Astrocyte (in vitro differentiated cells and primary cell): ENCODE measurements at places on chromosomes 12 and 14. TPM values are rescaled to one million over a fixed set of nuclear protein-coding genes. Genes with fewer than 3 reads are reported as not detected.

- peak; percentile 96 for DNase-seq
These were observed 13.0 kb downstream of the ATG14 start for GRCh38 chr14:55398679-55399078.

DNA sequence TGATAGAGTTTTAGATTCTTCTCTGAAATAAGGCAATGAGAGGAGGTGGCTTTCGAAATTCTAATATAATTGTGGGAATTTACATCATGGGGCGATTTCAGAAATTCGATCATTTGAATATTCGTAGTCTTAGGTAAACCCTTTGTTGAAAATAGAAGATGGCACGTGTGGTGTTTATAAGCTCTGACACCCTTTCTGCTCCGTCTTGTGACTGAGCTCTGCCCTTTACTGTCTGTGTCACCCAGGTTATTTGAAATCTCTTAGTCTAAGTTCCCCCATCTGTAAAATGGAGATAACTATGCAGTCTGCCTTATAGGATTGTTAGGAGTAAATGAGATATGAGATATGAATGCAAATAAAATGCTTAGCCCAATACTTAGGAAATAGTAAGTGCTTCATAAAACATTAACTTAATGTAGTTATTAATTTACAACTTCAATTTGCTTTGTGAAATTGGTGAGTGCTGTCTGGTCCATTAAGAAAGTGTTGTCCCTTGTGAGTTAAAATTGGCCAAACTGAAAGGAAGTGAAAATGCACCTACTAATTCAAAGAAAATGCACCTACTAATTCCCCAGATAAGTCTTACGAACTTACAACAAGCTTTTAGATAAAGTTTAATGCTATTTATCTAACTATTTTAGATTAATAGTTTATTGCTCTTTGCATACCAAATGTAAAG is 1.5 kb downstream of the BMAL2 start:
- DNase-seq = no peak

DNA sequence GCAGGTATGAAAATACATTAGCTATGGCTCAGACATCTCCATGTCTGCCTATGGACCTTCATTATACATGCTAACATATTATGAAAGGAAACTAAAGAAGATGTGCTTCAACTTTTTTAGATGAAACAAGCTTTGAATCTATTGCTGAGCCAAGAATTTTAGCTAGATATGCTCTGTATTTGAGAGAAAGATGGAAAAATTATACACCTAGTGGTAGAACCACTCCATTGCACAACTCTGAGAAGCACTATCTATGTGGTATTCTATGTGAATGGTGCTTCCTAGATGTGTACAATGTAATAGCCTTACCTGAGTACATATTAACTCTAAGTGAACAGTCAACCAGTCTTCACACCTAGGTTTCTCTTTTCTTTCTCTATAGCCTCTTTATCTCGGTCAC is 17.3 kb downstream of the EPYC start:
- DNase-seq = no peak

GRCh38 chr14:34013721-34014060 is 62.8 kb upstream of the EGLN3 start:
- no peak for DNase-seq

- no peak for DNase-seq
These were observed 45.5 kb upstream of the SELPLG start for GRCh38 chr12:108679106-108679681.

DNA sequence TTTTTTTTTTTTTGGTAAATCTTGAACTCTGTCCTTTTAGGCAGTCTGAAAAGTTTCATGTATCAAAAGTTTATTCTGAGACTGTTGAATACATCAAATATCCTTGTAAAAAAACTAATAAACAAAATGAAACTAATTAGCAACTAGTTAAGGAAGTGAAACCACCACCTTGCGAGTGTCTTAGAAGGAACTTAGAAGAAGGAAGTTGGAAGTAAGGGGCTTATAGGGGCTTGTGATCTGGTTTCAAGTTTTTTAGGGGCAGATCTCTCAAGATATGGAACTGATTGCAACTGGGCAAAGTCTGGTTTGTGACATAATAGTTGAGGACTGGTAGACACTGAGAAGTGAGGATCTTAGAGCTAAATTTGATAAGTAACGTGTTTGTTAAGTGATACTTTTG is 748.8 kb downstream of the C12orf50 start:
- DNase-seq = no peak

- no peak for DNase-seq
These were observed 31.6 kb downstream of the BRI3BP start for GRCh38 chr12:125024949-125025563.

DNA sequence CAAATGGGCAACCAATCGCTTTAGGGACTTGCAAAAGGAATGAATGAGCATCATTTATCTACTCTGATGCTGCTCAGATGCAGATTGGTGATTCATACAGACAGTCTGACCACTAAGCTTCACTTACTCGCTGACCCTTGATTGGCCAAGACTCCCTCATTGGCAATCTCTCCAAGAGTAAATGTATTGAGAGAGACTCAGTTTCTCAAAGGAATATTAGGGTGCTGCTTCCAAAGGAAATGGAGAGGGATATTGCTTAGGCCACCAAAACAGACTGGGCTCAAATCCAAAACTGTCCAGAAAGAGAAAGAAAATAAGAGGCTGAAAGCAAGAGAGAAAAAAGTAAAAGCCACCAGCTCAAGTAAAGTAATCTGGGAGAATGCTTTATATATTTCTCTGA is 785.2 kb downstream of the GALC start:
- DNase-seq = peak; percentile 13

- no peak for DNase-seq
These were observed 12.8 kb downstream of the CMKLR1 start for GRCh38 chr12:108326254-108326750.

DNA sequence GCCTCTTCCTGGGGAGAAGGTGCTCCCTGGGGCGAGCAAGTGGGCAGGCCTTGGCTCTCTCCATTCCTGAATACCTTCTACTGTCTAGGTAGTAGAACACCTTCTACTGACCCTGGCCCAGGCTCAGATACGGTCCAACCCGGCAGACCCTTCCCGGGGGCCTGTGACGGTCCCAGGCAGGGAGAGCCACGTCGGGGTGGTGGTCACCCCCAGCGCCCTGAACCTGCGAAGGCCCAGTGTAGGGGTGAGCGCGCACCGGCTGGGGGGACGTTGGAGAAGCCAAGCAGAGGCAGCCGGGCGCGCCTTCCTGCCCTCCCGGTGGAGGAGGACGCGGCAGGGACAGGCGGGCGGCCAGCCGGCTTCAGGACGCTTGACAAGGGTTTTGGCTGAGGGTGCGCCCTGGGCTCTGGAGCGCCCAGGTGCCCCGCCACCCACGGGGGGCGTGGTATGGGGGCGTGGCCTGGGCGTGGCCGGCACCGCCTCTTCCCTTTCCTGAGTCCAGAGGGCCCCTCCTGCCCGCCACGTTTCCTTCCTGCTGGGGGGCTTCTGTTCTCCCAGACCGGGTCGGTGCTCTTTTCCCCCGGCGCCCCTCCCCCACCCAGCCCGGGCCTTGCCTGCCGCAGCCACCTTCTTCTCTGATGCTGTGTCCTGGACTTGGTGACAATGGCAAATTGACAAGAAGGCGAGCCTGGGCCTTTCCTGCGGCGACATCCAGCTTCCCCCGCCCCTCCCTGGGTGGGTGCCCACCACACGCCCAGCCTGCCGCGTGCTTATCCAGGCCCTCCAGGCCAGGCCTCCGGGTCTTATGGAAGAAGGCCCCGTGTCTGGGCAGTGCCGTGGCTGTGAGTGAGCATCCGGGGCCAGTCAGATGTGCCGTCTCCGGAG is 24.5 kb upstream of the PPP1R13B start:
- DNase-seq = no peak

DNA sequence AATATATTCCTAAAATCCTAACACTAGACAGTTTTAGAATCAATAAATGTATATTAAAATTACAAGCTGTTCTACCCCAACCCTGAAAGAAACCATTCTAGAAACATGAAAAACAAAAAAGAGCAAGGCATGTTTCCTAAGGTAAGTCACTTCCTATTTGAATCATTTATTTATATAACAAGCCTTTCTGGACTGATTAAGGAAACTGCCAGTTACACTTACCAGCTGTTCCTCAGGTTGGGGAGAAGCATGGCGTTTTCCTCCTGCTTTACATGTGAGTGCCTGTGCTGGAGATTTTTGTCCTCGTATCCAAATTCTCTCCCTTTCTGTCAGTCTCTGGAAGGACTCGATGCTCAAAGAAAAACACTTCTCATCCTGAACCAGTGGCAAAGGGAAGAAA is 183.3 kb downstream of the EFCAB11 start:
- DNase-seq = peak; percentile 55

DNA sequence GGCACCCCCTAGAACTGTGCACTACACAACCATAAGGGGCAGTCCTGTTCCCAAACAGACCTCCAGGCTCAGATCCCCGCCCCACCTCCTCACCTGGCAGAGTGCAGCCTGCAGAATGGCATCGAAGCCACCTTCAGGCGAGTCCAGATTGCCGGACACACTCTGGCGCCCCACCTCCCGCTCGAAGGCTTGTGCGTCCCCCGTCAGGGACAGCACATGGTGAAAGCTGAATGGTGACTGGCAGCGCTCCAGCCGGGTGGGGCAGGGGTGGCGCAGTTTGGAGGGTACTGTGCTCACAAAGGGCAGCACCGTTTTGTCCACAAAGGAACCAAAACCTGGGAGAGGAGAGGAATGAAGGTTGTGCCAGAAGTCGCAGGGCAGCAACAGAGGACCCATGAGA is 10.6 kb downstream of the ITGB7 start:
- no peak for DNase-seq

Gene ASCL1
- total RNA-seq = not detected in 2 replicates

Gene COX6A1
- 388 and 394 TPM in 2 replicates for total RNA-seq

Gene TMEM19
- 22.6 and 25.8 TPM in 2 replicates for total RNA-seq

Gene DNAJC22
- 0.34 and 0.52 TPM in 2 replicates for total RNA-seq

Gene PRH2
- not detected in 2 replicates for total RNA-seq

Gene SH2B3
- total RNA-seq = 23.6 and 26.1 TPM in 2 replicates

Gene PTPRB
- 2.2 and 2.5 TPM in 2 replicates for total RNA-seq
